Calu3 (cell line): ENCODE measurements at places on chromosomes 4 and X. TPM values are rescaled to one million over a fixed set of nuclear protein-coding genes. Genes with fewer than 3 reads are reported as not detected.

GRCh38 chr4:96379524-96379923 is 539.6 kb downstream of the PDHA2 start:
- DNase-seq = no peak

- DNase-seq = no peak
These were observed 2.0 kb downstream of the ARSJ start for GRCh38 chr4:113977526-113977855.

DNA sequence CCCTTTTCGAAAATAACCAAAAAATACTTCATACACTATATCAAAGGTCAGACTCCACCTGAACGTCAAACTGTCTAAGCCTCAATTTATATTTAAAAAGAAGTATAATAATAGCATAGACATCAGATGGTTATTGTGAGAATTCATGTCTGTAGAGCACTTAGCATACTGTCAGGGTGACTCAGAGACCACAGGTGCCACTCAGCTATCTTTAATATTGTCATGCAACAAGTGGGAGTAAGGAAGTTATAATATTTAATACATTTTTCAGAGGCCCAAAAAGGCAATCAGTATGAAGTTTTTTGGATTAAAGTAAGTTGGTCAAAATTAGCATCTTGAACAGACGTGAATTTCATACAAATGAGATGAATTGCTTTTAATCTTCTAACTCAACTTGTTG is 93.3 kb downstream of the PHOX2B start:
- no peak for DNase-seq

- DNase-seq = no peak
These were observed 16.0 kb upstream of the MXD4 start for GRCh38 chr4:2277956-2278355.

- no peak for DNase-seq
These were observed 36.8 kb downstream of the ANK2 start for GRCh38 chr4:113086172-113086695.

DNA sequence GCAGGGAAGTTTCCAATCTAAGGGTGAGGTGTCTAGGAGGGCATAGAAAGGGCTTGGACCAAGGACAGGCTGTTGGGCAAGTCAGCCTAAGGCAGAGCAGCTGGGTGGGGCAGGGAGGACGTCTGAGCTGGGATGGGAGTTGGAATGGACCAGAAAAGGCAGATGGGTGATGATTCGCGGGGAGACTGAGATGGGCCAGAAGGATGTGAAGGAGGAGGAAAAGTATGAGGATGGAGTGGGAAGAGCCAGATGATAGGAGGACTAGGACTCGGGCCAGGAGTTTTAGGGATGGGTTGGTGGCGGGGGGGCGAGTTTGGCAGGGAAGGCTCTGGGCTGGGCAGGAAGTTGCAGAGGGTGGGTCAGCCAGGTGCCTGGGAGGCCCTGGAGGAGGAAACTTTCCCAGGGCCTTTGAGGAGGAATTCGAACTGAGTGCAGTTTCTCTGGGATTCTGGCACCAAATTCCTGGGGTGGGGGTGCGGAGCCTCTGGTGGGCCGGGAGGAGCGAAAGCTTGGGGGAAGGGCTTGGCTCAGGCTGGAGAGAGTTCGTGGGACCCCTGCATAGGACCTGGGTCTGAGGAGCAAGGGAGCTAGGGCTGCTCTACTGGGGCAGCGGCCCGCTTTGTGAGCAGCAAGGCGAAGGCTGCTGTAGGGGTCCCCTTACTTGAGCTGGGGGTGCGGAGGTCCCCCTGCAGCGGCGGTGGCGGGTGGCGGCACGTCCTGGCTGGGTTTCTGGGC is 8.7 kb upstream of the TIMP1 start:
- DNase-seq = no peak

The PHOX2B gene
- not detected in 2 replicates for total RNA-seq

DNA sequence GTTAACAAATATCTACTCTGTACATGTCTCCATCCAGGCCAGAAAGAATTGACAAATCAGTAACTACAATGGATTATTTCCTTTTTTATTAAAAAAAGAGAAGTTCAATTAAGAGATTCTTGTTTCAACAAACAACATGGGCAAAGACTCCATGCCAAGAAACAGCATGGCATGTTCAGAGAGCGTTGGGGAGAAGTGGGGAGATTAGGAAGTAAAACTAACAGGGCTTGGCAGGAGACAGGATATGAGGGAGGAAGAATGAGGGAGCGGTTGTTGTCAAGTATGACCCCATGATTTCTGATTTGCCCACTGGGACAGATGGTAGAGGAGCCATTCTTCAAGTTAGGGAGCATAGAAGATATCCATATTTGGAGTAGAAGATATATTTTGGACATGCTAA is 128.4 kb downstream of the RNF150 start:
- no peak for DNase-seq

The HSD17B11 gene
- 48.2 and 50.5 TPM in 2 replicates for total RNA-seq

DNA sequence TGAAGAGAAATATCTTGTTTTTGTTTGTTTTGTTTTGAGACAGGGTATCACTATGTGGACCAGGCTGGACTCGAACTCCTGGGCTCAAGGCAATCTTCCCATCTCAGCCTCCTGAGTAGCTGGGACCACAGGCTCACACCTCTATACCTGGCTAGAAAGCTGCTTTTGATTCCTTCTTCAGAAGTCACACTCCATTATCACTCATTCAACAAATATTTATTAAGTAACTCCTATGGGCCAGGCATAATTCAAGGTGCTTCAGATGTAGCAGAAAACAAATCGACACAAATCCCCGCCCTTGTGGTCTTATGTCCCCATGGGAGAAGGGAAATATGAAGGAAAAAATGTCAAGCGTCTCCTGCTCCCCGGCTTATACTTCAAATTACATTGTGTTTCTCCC is 72.6 kb upstream of the DHX15 start:
- no peak for DNase-seq

The PCYT1B gene
- 0.07 and 0.09 TPM in 2 replicates for total RNA-seq

The REELD1 gene
- 1.2 TPM in 1 of 2 replicates, not detected in the other for total RNA-seq

The CXorf65 gene
- not detected in 2 replicates for total RNA-seq

GRCh38 chr4:32133141-32133540 is 1413.0 kb downstream of the PCDH7 start:
- DNase-seq = no peak

The PRDX4 gene
- total RNA-seq = 129 and 132 TPM in 2 replicates

The IQCM gene
- total RNA-seq = not detected in 2 replicates
